ENCODE measurements at places on chromosomes 5 and 9.

- no peak for DNase-seq
Measured at GRCh38 chr5:113038714-113039113, 62.1 kb downstream of the DCP2 start.

DNA sequence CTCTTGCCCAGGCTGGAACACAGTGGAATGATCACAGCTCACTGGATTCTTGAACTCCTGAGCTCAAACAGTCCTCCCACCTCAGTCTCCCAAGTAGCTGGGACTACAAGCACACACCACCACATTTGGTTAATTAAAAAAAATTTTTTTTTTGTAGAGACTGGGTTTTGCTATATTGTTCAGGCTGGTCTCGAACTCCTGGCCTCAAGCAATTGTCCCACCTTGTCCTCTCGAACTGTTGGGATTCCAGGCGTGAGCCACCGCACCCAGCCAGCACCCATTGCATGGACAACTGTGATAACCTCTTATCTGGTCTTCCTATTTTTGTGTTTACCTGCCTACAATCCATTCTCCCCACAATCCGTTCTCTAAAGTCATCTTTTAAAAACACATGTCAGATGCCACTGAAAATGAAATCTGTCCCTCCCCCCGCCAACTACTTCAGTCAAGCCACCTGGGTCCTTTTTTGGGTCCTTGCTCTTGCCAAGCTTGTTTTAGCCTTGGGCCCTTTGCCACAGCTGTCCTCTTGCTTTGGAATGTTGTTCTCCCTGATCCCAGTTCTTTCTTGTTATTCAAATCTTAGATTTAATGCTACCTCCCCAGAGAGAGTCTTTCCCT, 250.5 kb downstream of the PIK3R1 start:
- no peak for DNase-seq

GRCh38 chr9:136700304-136700703, 12.1 kb upstream of the DIPK1B start:
- DNase-seq = no peak

DNA sequence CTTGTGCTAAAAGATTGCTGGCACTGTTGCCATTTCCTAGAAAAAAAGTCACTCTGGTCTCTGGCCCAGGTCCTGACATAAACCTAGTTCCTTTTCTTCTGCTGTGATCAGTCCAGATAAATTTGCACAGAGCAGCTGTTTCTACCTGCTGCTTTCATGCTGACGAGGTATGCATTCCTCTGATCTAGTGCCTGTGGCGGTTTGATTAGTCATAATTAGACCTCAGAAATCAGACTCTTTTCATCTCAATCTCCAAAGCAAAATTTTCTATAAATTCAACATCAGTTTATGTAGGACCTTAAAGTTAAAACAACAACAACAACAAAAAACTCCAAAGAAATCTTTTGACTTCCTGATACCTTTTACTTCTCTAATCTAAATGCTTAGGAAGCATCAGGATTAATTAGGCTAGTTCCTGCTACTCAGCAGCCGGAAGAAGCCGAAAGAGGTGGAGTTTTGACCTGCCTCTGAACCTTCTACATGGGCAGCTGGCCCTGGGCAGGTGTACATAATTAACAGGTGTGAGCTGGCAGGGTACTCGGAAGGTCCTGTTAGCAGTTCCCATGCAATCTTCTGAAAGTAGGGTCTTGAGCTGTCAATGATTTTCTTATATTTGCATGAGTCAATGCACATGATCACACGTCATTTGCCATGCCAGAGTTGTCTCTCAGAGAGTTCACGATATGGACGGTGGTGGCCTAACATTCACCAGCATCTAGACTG, 83.3 kb upstream of the CCDC112 start:
- DNase-seq = no peak

GRCh38 chr5:173039188-173039587, 17.0 kb upstream of the CREBRF start:
- no peak for DNase-seq

- DNase-seq = no peak
Measured at GRCh38 chr5:65483546-65484346, 2.0 kb upstream of the ADAMTS6 start.

GRCh38 chr5:97986069-97986468, 787.4 kb upstream of the RGMB start:
- no peak for DNase-seq

DNA sequence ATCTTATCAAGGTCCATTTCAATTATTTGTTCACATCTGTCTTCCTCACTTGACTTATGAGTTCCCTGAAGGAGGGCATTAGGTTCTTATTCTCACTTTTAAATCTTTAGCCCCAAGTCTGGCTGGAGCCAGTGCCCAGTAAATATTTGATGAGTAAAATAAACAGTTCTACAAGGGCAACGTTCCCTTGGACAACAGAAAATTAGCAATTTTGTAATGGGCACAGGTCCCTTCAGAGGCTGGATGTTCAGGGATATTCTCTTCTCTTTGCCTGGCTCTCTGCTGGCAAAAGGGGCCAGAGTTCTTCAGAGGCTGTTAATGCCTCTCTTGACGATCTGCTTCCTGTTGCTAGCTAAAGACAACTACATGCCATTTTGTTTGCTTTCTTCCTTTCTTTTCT, 149.7 kb downstream of the SEMA6A start:
- no peak for DNase-seq

DNA sequence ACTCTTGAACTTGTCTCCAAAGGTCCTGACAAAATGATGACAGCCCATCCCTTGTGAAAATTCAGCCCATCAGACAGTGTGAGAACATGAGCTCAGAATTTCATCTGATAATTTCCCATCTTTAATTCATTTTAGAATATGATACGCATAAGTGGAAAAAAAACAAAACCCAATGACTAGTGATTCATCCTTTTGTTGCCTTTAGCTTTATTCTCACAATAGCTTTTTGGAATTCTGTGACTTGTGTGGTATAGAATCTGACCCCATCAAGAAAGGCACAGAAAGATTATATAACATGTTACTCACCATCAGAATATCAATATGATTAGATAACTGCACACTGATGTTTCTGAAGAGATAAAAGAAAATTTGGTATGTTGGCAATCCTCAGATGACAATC, 16.1 kb upstream of the TMED7 start:
- DNase-seq = no peak

- DNase-seq = no peak
Measured at GRCh38 chr5:142289708-142290576, 34.9 kb downstream of the SPRY4 start.

GRCh38 chr5:151430731-151431130, 16.7 kb upstream of the SLC36A1 start:
- DNase-seq = no peak

- DNase-seq = no peak
Measured at GRCh38 chr5:93454896-93455295, 126.1 kb downstream of the NR2F1-AS1 start.

GRCh38 chr5:132253008-132253441, 4.5 kb upstream of the PDLIM4 start:
- DNase-seq = no peak

DNA sequence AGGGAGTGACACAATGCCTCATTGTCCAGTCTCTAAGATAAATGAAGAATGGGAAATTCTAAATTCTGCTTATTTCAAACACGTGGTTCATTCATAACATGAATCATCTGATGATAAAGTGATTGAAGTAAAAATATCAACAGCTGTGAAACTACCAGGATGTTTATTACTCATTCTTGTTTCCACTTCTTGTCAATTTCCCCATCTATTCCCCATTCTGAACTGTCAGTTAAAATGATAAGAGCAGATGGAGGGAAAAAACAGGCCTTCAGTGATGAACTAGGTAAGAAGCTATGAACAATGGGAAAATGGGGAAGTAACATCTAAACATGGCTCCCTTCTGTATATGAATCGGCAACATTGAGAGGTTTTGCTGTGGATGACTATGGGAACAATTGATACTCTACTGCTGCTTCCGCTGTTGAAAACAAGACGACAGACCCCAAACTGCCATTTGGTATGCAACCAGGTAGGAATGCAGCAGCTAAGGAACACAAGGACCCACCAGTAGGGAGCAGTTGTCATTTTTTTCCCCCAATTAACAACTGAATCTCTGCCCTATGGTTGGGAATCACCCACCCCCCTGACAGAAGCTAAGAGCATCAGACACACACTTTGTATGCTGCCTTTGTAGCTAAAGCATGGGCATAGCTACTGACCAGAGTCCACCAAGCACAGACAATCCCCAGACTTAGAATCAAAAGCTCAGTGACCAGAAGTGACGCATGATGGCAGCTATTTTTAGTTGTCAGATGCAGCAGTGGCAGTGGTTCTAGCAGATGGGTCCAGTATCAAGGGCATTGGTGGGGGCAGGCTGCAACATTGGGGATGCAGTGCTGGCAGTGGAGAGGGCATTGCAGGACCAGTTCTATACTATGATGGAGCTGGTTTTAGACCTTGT, 52.9 kb upstream of the ZNF366 start:
- no peak for DNase-seq

Data from stimulated activated CD8-positive, alpha-beta memory T cell treated with anti-CD3 and anti-CD28 coated beads, Interleukin-7, amount 100 ng/mL, for 1 hour (primary cell).